Neural progenitor cell (in vitro differentiated cells): ENCODE measurements at places on chromosomes 6 and 20.

- DNase-seq: peak; percentile 63
Measured at GRCh38 chr6:30007132-30007764, 53.8 kb upstream of the POLR1H start.

DNA sequence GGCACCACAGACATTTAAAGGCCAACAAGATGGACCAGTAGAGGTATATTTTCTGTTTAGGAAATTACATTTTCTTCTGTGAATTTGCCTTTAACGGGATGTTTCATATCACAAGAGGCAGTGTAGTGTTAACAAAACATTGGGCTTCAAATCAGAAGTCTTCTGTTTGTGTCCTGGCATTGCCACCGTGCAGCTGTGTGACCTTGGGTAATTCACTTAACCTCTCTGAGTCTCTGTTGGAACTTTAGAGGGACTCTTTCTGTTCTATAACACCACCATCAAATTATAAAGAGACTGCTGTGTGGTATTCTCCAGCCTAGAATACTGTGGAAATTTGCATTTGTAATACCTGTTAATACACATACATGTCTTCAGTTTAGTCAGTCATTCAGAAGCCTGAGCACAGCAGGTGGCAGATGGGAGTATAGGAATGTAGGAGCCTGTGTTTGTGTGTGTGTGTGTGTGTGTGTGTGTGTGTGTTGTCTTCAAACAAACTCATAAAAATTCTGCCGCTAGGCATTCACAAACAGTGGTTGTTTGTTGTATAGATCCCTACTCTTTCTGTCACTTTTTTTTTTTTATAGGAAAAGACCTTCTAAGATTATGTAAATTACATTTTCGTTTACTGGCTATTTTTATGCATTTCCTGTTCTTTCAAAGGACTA lies 22.6 kb downstream of the UST start:
- peak; percentile 56 for DNase-seq

GRCh38 chr6:32218167-32218566 lies 5.7 kb downstream of the NOTCH4 start:
- no peak for DNase-seq

- DNase-seq: no peak
Measured at GRCh38 chr6:15349379-15349778, 103.5 kb downstream of the JARID2 start.

DNA sequence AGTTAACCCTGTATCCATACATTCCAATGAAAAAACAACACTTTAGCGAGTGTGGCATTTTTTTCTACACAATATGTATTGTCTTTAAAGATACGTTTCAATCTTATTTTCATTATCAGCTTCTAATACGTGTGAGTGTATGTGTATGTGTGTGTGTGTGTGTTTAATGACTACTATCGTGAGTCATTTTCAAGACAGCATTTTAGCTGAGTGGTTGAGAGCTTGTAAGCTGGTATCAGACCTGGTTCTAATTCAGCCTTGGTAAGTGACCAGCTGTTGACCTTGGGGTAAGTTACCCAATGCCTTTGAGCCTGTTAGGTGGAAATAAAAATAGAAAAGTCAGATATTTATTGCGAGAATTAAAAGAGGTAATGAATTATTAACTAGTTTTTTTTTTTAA lies 320.0 kb upstream of the NT5E start:
- DNase-seq: no peak

- DNase-seq: no peak
Measured at GRCh38 chr6:145562771-145563615, 172.3 kb downstream of the EPM2A start.

DNA sequence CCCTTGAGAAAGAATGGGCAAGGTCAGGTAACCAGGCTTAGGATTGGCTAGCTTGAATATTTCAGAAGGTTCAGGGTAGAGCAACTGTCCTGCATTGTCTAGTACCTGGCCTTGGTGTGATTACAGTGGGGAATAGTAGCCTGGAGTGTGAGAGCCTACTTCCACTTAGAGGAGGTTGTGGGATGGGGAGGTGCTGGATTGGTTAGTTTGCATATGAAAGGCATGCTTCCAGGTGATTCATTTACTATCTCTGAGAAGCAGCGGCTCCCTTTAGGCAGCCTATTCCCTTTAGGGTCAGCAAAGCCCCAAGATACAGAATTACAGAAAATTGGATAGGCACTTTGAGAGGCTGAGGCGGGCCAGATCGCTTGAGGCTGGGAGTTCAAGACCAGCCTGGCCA lies 25.0 kb upstream of the SCGN start:
- no peak for DNase-seq

- DNase-seq: no peak
Measured at GRCh38 chr6:2917801-2918445, 14.8 kb upstream of the SERPINB9 start.

GRCh38 chr6:139625081-139625939 lies 250.9 kb upstream of the CITED2 start:
- DNase-seq: no peak

DNA sequence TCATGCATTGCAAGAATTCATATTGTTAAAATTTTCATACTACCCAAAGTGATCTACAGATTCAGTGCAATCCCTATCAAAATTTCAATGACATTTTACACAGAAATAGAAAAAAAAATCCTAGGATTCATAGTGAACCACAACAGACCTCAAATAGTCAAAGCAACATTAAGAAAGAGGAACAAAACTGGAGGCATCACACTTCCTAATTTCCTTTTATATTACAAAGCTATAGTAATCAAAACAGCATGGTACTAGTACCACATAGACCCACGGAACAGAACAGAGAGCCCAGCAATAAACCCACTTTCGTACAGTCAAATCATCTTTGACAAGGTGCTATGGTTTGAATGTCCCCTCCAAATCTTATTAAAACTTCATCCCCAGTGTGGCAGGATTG lies 39.7 kb downstream of the NTSR1 start:
- no peak for DNase-seq

DNA sequence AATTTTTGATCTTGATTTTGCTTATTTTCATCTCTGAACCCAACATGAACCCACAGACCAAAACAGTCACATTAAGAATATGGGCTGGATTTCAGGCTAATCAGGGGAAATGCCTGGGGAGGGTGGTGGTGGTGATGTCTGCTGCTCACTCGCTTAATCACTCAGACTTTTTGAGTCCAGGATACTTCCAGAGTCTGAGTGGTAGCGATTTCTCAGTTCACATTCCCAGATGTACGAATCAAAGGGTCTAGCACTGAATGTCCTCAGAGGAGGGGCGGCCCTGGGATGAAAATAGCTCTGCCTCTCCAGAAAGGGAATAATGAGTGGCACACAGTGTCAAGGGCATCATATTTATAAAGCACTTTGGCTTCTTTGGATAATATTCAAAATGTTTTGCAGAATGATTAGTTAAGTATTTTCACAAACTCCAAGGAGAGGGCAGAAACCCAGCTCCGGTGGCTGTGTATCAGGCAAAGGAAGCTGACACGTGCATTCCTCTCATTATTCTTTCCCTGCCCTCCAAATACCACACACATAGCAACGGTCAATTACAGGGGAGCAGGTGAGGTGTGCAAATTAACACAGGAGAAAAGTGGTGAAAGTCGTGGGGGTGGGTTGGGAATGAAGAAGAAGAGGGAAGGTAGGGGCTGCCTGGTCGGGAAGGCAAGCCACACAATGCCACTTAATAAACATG lies 345.2 kb upstream of the RSPO3 start:
- DNase-seq: peak; percentile 44

DNA sequence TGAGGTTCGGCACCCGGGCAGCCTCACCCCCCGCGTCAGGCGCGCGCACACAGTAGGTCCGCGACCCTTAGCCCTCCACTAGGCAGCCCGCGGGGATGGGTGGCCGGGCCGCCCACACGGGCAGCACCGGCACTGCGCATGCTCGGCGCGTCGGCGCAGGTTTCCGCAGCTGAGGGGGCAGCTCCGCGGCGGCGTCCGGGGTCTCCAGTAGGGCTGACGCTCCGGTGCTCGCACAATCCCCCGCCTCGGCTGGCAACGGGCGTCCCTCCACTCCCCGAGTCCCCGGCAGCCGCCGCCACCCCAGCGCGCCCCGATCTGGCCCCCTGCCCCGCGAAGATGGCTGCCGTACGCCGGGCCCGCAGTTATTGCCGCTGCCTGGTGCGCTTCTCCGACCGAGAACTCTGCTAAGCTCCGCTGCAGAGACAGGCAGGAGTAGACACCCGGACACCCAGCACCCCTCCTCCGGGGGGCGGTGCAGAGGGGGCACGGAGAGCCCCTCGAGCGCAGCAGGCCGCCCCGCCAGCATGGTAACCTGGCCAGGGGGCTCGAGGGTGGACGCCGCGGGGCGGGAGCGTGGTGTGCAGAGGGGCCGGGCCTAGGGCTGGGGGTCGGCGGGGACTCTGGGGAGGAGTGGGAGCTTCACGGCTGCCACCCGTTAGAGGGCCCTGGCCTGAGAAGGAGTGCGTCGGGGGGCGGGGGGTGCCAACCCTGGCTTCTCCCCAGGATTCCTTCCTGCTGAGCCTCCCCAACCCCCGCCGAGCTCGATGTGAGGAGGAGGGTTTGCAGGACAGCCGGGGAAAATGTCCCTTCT lies at the start of gene FBXO9:
FBXO9 (plus strand) TSS at position 139 of the 811 bp plus-strand sequence; CDS start at position 525, 386 bp downstream.
- DNase-seq: peak; percentile 89

- DNase-seq: peak; percentile 51
Measured at GRCh38 chr6:152636021-152636608, 1.0 kb downstream of the SYNE1 start.

- no peak for DNase-seq
Measured at GRCh38 chr6:10410207-10411050, 4.4 kb downstream of the TFAP2A start.

GRCh38 chr6:12223383-12223782 lies 66.8 kb upstream of the EDN1 start:
- DNase-seq: no peak

DNA sequence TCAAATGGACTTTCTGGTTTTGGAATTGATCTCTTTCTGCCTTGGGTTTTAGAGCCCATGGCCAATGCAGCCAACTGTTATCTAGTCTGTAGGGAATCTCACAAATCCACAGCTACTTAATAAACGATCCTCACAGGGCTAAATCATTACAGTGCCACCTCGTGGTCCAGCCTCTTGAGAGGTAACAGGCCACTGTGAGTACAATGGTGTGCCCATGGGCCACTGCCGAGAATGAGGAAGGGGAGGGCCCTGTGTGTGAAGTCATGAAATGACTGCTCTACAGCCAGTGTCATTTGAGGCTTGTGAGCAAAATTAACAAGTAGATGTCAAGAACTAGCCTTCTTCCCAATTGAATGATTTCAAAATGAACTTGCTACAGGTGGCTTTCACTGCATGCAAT lies 54.3 kb upstream of the GMPR start:
- peak; percentile 28 for DNase-seq

GRCh38 chr6:54992789-54993188 lies 146.2 kb downstream of the FAM83B start:
- DNase-seq: peak; percentile 14

DNA sequence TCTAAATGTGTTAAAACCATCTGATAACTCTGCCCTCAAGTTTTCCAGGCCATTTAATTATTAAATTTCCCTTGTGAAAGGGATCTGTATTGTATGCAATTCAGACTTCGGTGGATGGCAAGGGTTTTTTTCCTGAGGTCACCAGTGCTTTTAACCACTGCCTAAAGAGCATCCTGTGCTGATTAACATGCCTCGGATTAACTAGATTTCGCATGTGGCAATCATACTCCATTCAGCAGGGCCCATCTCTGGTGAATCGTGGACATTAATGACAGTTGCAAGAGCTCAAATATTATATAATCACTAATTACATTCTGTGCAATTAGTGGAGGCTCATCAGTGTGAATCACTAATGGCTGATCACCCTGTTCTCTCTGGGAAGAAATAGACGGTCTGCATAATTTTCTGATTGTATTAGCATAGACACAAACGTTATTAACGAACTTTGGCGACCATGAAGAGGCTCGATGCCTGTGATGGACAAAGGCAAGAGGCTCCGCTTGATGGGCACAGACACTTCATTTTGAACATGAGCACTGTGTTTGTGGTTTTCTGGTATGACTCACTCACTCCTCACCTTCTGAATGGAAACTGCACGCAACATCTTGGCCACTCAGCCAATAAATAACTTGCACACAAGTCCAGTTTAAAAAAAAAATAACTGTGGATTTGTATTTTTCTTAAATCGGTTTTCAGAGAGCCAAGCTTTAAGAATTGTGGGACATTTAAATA lies 31.4 kb downstream of the LINC00237 start:
- no peak for DNase-seq

DNA sequence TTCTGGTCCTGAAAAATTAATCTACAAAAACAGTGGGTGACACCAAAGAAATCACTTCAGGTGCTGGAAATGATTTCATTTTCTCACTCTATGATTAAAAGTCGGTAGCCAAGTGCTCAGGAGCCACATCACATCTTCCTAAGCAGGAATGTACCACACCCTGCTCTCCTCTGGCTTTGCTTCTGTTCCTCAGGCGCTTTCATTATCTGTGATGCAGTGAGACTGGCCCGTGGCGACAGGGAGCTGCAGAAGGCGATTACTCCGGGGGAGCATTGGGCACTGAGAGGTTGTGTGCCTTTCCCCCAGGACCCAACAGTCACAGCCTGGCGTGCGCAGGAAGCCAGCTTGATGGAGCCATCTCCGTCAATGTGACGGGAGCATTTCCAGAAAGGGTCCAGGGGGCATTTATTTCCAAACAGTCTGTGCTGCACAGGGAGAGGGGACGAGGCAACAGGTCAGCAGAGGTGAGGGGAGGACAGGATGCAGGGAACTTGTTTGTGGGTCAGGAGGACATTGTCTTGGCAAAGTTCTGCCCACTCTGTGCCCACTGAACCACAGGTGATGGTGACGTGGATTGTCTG lies 5.6 kb upstream of the ZNF831 start:
- peak; percentile 11 for DNase-seq

DNA sequence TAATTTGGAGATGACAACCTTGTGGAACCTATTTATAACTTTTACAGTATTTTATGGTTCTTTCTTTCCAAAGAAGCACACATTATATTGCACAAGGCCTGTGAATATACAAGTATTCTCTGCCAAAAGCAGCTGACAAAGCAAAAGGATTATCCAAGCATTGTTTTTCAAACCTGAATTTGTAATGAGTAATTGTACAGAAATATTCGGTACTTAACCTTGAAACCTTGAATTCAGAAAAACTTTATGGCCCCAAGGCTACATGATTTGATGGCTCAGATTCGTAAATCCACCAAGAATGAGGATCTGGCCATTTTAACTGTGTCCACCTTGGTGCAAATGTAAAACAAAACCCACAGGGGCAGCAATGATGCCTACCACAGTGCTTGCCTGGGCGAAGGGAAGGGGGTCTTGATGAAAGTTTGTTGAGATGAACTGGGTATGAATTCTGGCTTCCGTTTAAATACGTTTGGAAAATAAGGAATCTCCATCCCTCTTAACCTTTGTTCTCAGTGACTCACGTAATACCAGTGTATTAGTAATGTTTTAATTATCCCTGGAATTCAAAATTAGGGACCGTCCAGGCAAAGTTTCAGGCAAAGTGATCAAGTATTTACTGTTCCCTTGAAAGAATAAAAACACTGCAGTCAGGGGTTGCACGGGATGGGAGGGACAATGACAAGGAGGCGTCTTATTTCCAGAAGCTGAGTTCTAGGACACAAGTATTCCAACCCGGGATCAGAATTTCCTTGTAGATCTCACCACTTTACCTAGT lies 2.7 kb upstream of the RBM24 start:
- no peak for DNase-seq

GRCh38 chr6:15252195-15252594 lies 6.3 kb downstream of the JARID2 start:
- DNase-seq: no peak
